HepG2 (cell line): ENCODE measurements at places on chromosomes 3 and 15.

GRCh38 chr3:56917361-56918110, 115.8 kb upstream of the ARHGEF3 start:
- no peaks in the 10 kb centered on the region for H3K36me3 ChIP-seq
- no peaks in the 10 kb centered on the region for H3K27me3 ChIP-seq
- no peak overlapping the region for H3K4me3 ChIP-seq
- no peak for DNase-seq

DNA sequence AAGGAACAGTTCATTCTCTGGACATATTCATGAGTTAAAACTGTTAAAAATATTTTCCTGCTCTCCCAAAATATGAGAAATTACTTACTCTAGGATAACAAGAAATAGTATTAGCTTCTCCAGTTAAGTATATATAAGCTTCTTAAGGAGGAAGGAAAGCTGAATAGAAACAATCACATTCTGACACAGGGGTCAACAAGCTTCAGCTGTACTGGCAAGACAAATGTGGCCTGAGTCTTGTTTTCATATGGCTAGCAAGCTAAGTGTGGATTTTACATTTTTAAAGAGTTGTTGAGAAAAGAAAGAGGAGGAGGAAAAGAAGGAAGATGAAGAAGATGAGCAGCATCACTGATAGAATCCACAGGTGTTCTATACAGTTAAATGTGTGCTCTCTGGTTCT, 313.8 kb downstream of the ZPLD1 start:
- DNase-seq, result no peak
- H3K27ac ChIP-seq, result no peak overlapping the region
- H3K36me3 ChIP-seq, result no peaks in the 10 kb centered on the region
- H3K4me1 ChIP-seq, result no peaks in the 10 kb centered on the region
- H3K27me3 ChIP-seq, result no peaks in the 10 kb centered on the region

- no peaks in the 10 kb centered on the region for H3K36me3 ChIP-seq
- H3K4me1 ChIP-seq, result no peaks in the 10 kb centered on the region
- H3K27me3 ChIP-seq, result no peaks in the 10 kb centered on the region
- no peak overlapping the region for H3K27ac ChIP-seq
These were observed 352.4 kb upstream of the TMCO5A start for GRCh38 chr15:37581866-37582532.

DNA sequence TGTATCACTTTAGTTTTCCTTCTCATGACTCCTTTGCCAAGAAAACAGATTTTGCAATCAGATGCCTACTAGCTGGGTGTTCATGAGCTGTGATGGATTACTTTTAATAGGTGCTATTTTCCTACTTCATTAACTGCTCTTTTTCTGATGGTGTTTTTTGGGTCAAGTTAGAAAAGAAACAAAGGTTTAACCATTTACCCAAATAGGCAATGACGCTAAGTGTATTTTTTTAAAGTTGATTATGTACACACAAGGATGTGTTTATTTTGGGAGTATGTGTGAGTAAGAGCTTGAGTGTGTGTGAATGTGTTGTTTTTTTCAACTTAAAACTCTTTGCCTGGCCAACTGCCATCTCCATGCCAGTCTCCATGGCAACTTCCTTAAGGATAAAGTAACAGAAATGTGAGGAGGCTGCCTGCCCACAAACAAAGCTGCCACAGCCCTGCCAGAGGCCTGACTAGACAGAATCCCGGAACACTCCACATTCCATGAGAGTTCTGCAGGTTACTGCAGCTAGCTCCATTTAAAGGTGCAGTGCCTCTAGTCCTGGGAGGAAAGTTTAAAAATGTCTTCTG, 215.6 kb upstream of the RBMS3 start:
- no peak overlapping the region for H3K4me3 ChIP-seq
- no peak overlapping the region for H3K27ac ChIP-seq
- no peaks in the 10 kb centered on the region for H3K27me3 ChIP-seq
- H3K36me3 ChIP-seq, result no peaks in the 10 kb centered on the region
- DNase-seq, result no peak

GRCh38 chr3:45027441-45027840, 1.3 kb downstream of the CLEC3B start:
- no peak overlapping the region for H3K27ac ChIP-seq
- no peaks in the 10 kb centered on the region for H3K4me1 ChIP-seq
- no peaks in the 10 kb centered on the region for H3K27me3 ChIP-seq

DNA sequence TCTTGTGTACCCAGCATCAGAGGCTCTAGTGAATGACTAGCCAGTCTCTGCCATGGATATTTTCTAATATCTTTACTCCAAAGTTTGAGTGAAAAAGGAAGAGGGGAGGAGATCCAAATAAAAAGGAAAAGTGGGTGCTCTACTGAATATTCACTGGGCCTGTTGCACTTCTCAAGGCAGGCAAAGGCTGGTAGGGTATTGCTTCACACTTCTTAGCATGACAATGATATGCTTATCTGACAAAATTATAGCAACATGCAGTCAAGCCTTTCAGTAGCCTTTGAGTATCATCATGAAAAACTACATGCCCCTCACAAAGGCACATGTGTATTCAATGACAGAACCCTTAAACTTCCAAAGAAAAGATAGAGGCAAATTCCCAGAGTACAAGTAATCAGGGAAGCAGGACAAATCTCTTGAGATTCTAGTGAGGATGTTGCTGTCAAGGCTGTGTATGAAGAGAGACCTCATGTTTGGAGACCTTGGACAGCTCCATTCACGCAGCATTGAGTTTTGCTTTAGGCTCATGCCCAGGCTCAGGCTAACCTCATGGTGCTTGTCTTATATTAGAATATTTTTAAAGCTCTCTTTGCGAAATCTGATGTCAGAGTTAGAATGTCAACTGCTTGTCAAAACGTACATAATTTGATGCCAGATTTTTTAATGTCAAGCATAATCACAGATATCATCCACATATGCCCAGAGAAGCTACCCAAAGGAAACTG, 506.9 kb downstream of the OCA2 start:
- no peaks in the 10 kb centered on the region for H3K4me1 ChIP-seq
- H3K27ac ChIP-seq, result no peak overlapping the region
- H3K27me3 ChIP-seq, result no peaks in the 10 kb centered on the region
- DNase-seq, result no peak

DNA sequence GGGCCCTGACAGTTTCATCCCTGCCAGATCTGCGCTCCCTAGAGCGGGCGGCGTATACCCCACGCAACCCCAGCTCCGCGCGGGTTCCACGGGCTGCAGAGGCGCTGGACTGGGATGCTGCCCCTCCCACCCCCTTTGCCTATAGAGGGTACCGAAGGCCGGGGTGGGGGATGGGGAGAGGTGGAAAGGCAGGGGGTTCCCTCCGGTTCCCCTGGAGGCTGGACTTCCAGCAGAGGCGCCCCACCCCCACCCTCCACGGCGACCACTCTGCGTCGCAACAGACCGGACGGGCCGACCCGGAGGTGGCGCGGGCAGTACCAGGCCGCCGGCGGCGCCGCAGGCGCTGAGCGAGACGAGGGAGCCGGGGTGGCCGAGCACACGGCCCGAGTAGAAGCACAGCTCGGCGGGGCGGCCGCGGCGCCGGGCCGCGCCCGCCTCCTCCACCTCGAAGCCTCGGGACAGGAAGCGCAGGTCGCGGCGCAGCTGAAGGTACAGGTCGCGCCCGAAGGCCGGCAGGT, 995 bp downstream of the ADAMTS17 start:
- H3K27ac ChIP-seq, result no peak overlapping the region
- no peak overlapping the region for H3K4me3 ChIP-seq
- H3K36me3 ChIP-seq, result no peaks in the 10 kb centered on the region
- DNase-seq, result no peak
- peaks cover 31% of the 10 kb centered on the region for H3K27me3 ChIP-seq
- peaks cover 14% of the 10 kb centered on the region for H3K4me1 ChIP-seq

- no peak overlapping the region for H3K27ac ChIP-seq
- no peaks in the 10 kb centered on the region for H3K36me3 ChIP-seq
- peak overlapping the region; percentile 35; the same call in 1 of the 2 replicates for H3K4me3 ChIP-seq
- peak; percentile 62 for DNase-seq
- H3K4me1 ChIP-seq, result peaks cover 5% of the 10 kb centered on the region; the same call in 1 of the 2 replicates
- H3K27me3 ChIP-seq, result peaks cover 43% of the 10 kb centered on the region
These were observed 611 bp upstream of the LINGO1 start for GRCh38 chr15:77633134-77633912.

DNA sequence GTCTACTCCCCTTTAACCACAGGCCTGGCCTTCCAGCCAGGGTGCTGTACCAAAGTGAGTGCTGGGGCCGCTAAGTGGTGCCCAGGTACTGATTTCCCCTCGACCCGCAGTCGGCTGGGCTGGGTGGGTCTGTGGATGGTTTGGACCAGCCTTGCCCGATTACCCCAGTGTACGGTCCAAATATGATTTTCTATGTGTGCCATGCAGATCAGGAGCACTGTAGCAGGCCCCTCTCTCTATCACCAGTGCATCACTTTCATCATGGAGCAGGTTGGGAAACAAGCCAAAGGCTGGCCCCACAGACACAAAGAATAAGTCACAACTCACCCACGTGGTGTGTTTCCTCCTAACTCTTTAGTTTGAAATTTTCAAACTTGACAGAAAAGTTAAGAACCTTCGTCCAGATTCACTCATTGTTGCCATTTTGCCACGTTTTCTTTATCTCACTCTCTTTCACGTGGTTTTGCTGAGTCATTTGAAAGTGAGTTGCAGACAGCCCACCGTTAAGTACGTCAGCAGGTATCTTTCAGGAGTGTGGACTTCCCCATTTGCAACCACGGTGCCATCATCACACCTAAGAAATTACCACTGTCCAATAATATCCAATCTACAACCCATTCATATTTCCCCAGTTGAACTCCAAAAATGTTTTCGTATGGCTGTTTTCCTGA, 37.0 kb downstream of the ZNF710 start:
- peak overlapping the region; percentile 59 for H3K27ac ChIP-seq
- DNase-seq, result peak; percentile 52
